ENCODE measurements at places on chromosomes 5 and 9. TPM values are rescaled to one million over a fixed set of nuclear protein-coding genes. Genes with fewer than 3 reads are reported as not detected.

Gene SLC35D2
- total RNA-seq = 15.6 TPM

Gene DENND4C
- 33.9 TPM for total RNA-seq

Gene TAF11L8
- not detected for total RNA-seq

Gene LRRC19
- not detected for total RNA-seq

Gene SLC27A6
- total RNA-seq = not detected

Gene PCDHGB1
- 0.81 TPM for total RNA-seq

Gene IL4
- not detected for total RNA-seq

Gene FAM78A
- 0.90 TPM for total RNA-seq

Gene MRPL41
- total RNA-seq = 61.6 TPM

All from cardiac atrium fibroblast (primary cell).